Adrenal gland (tissue), 19 donors: ENCODE measurements at places on chromosomes 12 and 14.

DNA sequence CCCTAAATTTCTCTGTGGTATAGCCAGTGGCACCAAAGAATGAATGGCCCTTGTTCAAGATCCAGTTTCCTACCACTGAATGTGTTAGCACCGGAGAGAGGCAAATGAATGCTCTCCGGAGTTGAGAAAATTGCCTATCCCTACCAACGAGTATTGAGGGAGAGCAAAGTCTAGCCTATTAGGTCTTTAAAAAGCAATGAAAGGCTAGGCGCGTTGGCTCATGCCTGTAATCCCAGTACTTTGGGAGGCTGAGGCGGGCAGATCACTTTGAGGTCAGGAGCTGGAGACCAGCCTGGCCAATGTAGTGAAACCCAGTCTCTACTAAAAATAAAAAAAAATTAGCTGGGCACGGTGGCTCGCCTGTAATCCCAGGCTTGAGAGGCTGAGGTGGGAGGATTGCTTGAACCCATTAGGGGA, 898 bp upstream of the RAB15 start:
- H3K4me3 ChIP-seq: no peak overlapping the region
- H3K27me3 ChIP-seq: no peaks in the 10 kb centered on the region
- H3K36me3 ChIP-seq: no peaks in the 10 kb centered on the region
- no peak overlapping the region for H3K27ac ChIP-seq

DNA sequence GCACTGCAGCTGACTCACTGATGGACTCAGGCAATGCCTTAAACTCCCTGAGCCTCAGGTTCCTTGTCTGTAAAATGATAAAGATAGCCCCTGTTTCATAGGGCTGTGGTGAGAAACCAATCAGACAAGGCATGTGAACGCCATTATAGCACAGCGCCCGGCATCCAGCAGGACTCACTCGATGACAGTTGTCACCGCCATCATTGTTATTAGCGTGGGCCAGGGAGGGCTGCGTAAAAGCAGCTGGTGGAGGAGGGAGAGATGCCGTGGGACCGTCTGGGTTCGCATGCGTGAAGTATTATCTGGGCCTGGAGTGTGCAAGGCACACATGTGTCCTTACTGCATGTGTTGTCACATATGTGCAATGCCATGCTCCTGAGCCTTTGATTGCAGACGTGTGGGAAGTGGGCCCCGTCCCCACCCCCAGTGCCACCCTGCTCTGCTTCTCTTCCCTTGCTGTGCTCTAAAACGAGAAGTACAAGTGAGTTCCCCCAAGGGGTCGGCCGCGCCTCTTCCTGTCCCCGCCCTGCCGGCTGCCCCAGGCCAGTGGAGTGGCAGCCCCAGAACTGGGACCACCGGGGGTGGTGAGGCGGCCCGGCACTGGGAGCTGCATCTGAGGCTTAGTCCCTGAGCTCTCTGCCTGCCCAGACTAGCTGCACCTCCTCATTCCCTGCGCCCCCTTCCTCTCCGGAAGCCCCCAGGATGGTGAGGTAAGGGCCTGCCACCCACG, at the start of gene PTPN6:
PTPN6 (plus strand) TSS at position 546 of the 730 bp plus-strand sequence; CDS start at position 703, 157 bp downstream.
- no peak within 1 kb of the TSS for H3K4me3 ChIP-seq
- H3K27me3 ChIP-seq: no peaks in the 10 kb centered on the region
- peak within 1 kb of the TSS; percentile 46 for H3K27ac ChIP-seq
- H3K4me1 ChIP-seq: peaks cover 33% of the 10 kb centered on the region

GRCh38 chr12:57126561-57126960, 1.7 kb upstream of the LRP1 start:
- H3K4me3 ChIP-seq: no peak overlapping the region
- H3K27ac ChIP-seq: peak overlapping the region; percentile 97
- H3K4me1 ChIP-seq: peaks cover 26% of the 10 kb centered on the region
- DNase-seq: no peak
- no peaks in the 10 kb centered on the region for H3K27me3 ChIP-seq

DNA sequence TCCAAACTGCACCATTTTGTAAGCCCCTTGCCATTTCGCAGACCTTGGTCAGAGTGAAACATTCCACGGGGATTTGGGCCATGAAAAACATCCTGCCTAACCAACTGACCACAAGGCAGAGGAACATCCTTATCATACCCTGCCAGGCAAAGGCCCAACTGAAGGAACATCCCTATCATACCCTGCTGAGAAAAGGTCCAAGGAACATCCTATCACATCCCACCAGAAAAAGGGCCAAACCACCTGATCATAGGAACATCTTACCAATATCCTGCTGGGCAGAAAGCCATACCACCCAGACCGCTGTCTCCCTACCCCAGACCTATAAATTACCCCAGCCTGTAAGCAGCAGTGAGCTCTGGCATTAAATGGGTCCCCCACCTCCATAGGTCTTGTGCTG, 19.4 kb upstream of the LRRC9 start:
- no peaks in the 10 kb centered on the region for H3K4me1 ChIP-seq
- no peak overlapping the region for H3K27ac ChIP-seq
- H3K27me3 ChIP-seq: no peaks in the 10 kb centered on the region
- DNase-seq: no peak

DNA sequence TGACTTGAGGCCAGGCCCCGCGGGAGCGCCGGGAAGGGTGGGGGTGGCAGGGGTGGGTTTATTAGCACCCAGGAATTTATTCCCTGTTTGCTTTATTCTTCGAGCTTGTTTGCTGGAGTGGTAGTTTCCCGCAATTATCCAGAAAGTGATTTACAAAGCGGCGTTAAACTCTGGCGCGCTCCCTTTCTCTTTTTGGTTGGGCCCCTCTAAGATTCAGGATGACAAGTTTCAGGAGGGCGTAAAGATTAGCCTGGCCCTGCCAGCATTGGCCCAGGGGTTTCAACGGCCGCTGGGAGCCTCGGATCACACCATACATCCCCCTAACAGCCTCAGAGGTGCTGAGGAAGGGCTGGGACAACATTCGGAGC, 444 bp upstream of the NKX2-8 start:
- no peak for DNase-seq
- H3K36me3 ChIP-seq: no peaks in the 10 kb centered on the region
- H3K4me3 ChIP-seq: no peak overlapping the region
- peaks cover 67% of the 10 kb centered on the region for H3K27me3 ChIP-seq

GRCh38 chr12:54601841-54602240, 13.4 kb upstream of the PPP1R1A start:
- H3K4me3 ChIP-seq: no peak overlapping the region
- H3K4me1 ChIP-seq: no peaks in the 10 kb centered on the region
- DNase-seq: no peak
- no peaks in the 10 kb centered on the region for H3K36me3 ChIP-seq

DNA sequence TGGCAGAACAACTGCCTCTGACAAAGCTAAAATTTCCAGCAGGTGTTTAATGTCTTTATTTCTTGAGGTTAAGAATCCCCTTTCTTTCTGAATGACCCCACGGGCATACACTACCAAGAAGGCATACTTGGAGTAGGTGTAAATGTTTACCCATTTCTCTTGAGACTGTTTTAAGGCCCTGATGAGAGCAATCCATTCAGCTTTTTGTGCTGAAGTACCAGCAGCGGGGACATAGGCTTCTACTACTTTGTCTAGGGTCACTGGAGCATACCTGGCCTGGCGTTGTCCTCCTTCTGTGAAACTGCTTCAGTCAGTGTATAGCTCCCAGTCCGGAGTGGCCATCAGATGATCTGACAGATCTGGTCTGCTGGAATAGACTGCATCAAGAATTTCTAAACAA, 22.7 kb downstream of the ANG start:
- no peak overlapping the region for H3K4me3 ChIP-seq
- no peaks in the 10 kb centered on the region for H3K4me1 ChIP-seq
- no peak overlapping the region for H3K27ac ChIP-seq
- no peak for DNase-seq

- H3K4me3 ChIP-seq: no peak overlapping the region
- H3K4me1 ChIP-seq: peaks cover 3% of the 10 kb centered on the region
- no peak for DNase-seq
- H3K36me3 ChIP-seq: no peaks in the 10 kb centered on the region
Observed at GRCh38 chr12:106953352-106954250, 2.1 kb upstream of the TMEM263 start.

- H3K4me3 ChIP-seq: no peak overlapping the region
- H3K4me1 ChIP-seq: peaks cover 48% of the 10 kb centered on the region
- peaks cover 13% of the 10 kb centered on the region for H3K36me3 ChIP-seq
- DNase-seq: no peak
- no peak overlapping the region for H3K27ac ChIP-seq
- H3K27me3 ChIP-seq: no peaks in the 10 kb centered on the region
Observed at GRCh38 chr12:51077930-51078329, 5.5 kb downstream of the CSRNP2 start.

DNA sequence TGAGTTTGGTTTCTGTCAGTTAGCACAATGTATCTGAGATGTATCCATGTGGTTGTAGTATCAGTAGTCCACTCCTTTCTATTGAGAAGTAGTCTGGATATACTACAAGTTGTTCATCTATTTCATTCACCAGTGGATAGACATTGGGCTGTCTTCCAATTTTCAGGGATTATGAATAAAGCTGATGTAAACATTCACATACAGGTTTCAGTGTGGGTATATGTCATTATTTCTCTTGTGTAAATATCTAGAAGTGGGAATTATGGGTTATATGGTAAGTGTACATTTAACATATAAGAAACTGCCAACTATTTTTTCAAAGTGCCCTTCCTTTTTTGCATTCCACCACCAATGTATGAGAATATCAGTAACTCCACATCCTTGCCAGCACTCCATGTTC, 35.9 kb downstream of the PHLDA1 start:
- no peaks in the 10 kb centered on the region for H3K4me1 ChIP-seq
- H3K27ac ChIP-seq: no peak overlapping the region
- no peaks in the 10 kb centered on the region for H3K27me3 ChIP-seq
- H3K36me3 ChIP-seq: no peaks in the 10 kb centered on the region
- DNase-seq: no peak
- H3K4me3 ChIP-seq: no peak overlapping the region

DNA sequence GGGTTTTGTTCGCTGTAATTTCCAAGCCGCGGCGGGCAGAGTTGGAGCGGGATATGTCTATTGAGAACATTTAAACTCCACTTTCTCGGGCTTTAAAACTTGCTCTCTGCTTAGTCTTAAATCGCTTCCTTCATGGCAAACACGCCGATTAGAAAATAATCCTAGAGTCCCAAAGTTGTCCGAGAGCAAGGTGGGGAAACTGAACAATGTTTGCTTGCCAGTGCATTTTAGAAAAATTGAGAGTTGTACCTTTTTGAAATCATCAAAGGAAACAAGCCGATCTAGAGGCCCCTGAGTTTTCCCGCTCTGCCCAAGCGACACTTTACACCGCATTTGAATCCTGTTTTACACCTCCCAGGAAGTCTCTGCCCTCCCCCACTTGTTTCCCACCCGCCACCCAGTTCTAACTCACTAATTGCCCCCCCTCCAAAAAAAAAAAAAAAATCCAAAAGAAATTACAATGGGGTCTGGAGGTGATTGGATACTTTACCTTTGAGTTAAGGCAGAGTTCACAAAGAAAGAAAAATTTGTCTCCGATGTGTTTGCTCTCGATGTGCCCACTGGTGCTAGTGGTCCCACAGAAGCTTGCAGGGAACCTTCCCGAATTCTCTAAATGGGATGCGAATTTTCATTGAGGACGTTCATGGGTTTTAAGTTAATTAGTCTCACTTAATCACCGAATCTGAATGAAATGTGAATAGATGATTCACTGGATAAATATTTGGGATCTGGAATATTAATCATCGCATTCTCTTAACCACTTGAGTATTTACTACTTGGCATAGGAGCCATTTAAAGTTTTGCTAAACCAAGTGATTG, 2.3 kb downstream of the HMGA2 start:
- H3K27ac ChIP-seq: no peak overlapping the region
- H3K4me1 ChIP-seq: peaks cover 30% of the 10 kb centered on the region
- H3K27me3 ChIP-seq: peaks cover 58% of the 10 kb centered on the region
- DNase-seq: no peak
- no peaks in the 10 kb centered on the region for H3K36me3 ChIP-seq
- H3K4me3 ChIP-seq: no peak overlapping the region

DNA sequence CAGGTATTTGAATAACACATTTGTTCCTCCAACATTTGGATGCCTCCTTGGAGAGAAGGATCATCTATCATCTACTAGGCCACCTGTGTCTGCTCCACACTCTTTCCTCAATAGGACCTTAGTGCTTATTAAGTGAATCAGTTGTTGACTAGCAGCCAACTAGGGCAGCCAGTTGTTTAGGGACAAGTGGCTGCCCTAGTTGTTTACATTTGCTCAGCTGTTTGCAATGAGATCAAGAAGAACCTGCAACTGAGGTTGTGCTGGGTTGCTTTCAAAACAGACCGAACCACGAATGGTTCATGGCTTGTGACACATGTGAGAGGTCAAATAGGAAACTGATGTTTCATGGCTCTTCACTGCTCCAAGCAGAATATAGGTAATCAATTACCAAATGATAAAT, 53.8 kb downstream of the TMCC3 start:
- H3K27ac ChIP-seq: no peak overlapping the region
- no peaks in the 10 kb centered on the region for H3K36me3 ChIP-seq
- no peak for DNase-seq
- no peak overlapping the region for H3K4me3 ChIP-seq

GRCh38 chr12:46537387-46537955, 164.9 kb upstream of the SLC38A2 start:
- no peak for DNase-seq
- H3K4me1 ChIP-seq: no peaks in the 10 kb centered on the region
- H3K27ac ChIP-seq: no peak overlapping the region
- no peaks in the 10 kb centered on the region for H3K27me3 ChIP-seq
- no peaks in the 10 kb centered on the region for H3K36me3 ChIP-seq

DNA sequence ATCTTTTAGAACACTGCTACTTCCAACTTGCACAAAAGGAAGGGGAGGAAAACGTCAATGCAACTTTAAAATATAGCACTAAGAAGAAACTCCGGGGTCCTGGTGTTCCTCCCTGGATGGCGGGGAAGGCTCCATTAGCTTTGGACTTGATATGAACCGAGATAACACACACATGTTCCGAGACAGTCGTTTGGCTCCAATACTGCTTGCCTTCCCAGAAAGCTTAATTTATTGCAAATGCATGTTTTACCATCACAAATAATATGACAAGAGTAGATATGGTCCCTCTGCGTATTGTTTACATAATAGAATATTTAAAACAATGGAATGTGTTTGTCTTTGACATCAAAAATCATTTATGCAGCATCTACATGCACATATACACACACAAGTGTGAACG, 87.6 kb upstream of the CLMN start:
- no peaks in the 10 kb centered on the region for H3K4me1 ChIP-seq
- H3K36me3 ChIP-seq: no peaks in the 10 kb centered on the region
- H3K27me3 ChIP-seq: no peaks in the 10 kb centered on the region
- no peak for DNase-seq
- peak overlapping the region; percentile 55 for H3K27ac ChIP-seq

DNA sequence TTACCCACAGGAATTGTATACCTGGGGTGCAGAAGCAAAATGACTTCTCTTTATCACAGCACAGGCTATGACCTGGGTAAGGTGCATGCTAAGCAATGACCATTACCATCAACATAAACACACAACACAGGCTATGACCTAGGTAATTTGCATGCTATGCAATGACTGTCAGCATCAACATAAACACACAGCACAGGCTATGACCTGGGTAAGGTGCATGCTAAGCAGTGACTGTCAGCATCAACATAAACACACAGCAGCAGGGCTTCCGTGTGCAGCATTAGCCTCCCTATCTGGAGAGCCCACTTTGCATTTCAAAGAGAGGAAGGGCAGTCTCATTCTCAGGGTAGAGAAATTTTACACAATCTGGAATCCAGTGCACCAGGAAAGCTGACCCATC, 583.0 kb downstream of the TMEM121 start:
- H3K4me1 ChIP-seq: no peaks in the 10 kb centered on the region
- H3K4me3 ChIP-seq: no peak overlapping the region
- peaks cover 11% of the 10 kb centered on the region for H3K27me3 ChIP-seq
- no peaks in the 10 kb centered on the region for H3K36me3 ChIP-seq
